ENCODE measurements at places on chromosomes 7 and 10. TPM values are rescaled to one million over a fixed set of nuclear protein-coding genes. Genes with fewer than 3 reads are reported as not detected.

GRCh38 chr7:80601999-80602398 is 36.4 kb upstream of the CD36 start:
- no peak for DNase-seq

The FZD8 gene
- 19.3 TPM for total RNA-seq

The UPK3BL2 gene
- 1.2 TPM for total RNA-seq

- no peak for DNase-seq
Measured at GRCh38 chr10:7085147-7085912, 325.5 kb downstream of the SFMBT2 start.

- DNase-seq: no peak
Measured at GRCh38 chr7:36228039-36228438, 75.0 kb downstream of the EEPD1 start.
